Ureter (tissue), 1 donor: ENCODE measurements at places on chromosomes 3 and 15. TPM values are rescaled to one million over a fixed set of nuclear protein-coding genes. Genes with fewer than 3 reads are reported as not detected.

GRCh38 chr3:24259901-24260512 lies 234.6 kb downstream of the THRB start:
- DNase-seq, result no peak

DNA sequence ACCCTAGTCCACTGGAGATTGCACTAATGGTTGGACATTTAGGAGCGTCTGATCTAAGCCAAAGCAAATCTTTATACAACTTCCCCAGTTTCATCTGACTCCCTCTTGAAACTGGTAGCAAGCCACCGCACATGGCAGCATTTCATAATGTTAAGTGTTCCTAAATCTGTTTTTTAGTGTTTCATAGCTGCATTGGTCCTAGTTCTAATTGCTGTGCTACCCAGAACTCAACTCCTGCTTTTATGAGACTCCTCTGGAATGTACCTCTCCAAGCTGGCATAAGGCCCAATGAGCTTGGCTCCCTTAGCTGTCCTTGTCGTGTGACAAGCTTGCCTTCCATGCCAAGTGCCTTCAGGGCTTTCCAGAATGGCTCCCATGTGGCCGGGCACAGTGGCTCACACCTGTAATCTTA lies 65.3 kb upstream of the FLNB start:
- peak; percentile 51 for DNase-seq

DNA sequence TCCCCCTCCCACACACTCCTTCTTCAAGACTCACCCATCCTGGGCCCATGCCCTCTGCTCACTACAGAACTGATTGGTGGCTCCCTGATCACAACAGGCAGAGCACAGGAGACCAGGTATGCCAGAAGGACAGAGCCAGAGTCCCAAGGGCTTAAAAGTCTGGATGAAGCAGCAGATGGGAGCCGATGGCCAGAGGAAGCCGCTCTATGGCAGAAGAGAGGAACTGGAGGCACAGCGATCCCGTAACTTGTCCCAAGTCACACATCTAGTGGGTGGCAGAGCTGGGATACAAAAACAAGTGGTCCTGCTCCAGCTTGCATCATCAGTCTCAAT lies 20.7 kb downstream of the ITGA11 start:
- peak; percentile 33 for DNase-seq

DNA sequence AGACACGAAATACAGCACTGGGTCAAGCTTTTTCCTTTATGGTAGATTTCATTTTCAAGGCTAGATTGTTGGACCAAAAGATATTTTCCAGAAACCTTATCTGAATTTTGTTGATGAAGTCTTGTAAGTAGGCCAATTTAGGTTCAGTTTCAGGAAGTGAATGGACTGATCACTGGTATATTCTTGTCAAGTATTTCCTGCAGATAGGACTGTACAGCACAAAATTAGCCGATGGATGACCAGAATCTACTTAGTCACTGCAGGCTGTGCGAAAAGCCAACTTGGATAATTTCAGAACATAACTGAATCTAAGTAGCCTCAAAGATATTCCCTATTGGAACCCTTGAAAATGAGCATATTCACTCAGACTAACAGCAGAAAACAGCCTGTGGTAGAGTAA lies 206.5 kb downstream of the NR1D2 start:
- no peak for DNase-seq

DNA sequence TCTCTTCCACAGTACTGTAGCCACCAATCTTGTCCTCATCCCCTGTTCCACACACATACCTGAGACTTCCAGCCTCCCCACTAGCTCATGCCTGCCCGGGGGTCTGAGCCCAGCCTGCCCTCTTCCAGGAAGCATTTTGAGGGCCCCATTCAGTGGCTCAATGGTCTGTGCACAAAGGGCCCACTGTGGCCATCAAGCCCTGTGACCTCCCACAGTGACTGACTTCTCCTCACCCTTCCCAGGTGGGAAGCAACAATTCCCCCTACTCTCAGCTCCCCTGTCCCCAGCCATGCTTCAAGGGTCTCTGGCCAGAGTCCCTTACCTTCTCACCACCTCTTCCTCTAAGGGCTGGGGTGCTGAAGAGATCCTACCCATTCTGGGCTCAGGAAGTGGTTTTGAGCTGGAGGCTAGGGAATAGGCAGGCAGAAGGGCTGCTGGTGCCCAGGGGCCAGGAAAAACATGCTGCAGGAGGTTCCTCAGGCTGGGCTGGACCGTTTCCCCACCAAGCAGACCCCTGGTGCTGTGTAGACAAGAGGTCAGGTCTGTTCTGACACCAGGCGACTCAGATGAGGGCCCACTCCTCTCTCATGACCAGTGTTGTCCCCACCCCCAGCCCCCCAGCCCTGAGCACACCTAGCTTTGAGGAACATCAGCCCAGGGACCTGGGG lies 3.0 kb upstream of the KLF15 start:
- DNase-seq, result no peak

GRCh38 chr3:120062474-120062873 lies 31.8 kb downstream of the GSK3B start:
- no peak for DNase-seq

GRCh38 chr3:113947372-113948014 lies at the start of gene ZDHHC23:
Gene ZDHHC23 (plus strand): TSS chr3:113948013. CDS start chr3:113948803, 790 bp downstream.
- DNase-seq, result peak; percentile 63

DNA sequence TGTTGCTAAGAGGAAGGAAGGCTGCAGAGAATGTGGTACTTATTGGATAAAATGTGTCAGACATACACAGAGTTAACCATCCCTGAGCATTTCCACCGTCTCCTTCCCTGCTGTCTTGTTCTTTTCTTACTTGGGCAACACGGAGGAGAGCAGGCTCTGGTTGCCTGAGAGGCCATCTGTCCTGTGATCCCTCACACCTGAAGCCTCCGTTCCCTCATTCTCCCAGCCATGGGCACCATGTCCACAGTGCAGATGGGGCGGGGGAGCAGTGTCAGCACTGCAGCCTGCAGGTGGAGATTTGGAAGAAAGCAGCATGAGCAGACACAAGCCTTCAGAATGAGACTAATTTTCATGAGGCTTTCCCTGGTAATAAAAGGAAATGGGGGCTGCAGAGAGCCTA lies 133.7 kb downstream of the CHCHD6 start:
- peak; percentile 30 for DNase-seq

DNA sequence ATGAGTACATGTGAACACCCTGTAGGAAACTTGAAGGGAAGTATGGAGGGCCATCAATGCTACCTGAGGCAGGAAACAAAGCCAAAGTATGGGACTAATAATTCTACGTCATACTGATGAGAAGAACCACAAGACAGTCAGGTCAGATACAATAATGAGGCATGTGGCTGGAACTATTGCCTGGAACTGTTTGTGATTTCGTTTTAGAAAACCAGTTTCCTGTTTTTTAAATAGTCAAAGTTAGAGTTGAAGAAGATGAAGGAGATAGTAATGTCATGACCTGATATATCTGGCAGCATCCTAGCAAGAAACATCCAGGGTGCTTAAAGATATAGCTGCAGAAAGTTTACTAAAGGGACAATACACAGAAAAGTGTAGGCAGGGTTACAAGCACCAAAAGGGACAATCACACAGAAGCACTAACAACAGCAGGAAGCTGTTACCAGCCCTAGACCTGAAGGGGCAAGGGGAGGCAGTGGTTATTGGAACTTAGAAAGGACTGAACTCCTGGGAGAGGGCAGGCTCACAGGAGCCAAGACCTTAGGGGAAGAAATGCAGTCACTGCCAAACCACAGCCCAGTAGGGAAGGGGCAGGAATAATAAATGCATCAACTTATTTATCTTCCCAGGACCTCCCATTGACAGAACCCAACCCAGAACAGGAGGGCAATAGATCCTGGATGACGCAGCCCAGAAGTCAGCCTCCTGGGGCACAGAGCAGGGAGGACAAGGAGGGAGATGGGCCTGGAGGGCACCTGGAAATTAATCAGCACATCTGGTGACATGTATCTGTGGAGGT lies 302.1 kb upstream of the STT3B start:
- DNase-seq, result no peak

DNA sequence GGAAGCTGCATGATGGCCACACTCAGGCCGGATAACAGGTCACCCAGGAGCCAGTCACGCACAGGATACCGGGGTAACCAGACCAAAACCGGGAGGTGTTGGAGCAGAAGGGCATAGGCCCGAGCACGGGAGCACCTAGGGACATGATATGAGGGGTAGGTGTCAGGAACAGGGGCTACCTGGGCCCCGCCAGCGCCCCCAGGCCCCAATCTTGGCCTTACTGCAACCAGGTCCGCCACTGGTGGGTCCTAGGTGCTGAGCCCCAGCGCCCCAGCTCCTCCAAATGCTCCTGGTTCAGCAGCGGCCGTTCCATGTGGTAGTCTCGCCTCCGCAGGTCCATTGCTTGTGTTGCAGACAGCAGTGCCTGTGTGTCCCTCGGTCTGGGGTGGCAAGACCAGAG lies 2.0 kb downstream of the SLC26A6 start:
- no peak for DNase-seq

PRR20G gene
- not detected for total RNA-seq

DNA sequence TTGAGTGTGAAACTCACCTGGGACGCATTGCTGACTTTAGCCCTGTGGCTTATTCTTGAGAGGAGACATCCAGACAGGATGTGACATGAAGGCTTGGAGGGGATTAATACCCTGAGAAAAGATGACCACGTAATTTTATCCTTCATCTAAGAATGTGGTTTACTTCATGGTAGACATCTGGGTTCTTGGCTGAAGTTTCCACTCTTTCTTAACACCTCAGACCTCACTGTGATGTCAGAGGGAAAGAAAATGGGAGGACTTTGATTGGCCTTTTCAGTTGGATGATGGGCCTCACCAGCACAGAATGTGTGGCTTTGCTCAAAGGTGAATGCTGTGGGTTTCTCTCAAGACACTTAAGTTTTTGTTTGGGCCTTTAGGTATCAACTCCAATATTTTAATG lies 16.5 kb downstream of the GORASP1 start:
- DNase-seq, result peak; percentile 14

- peak; percentile 54 for DNase-seq
Observed at GRCh38 chr3:99638167-99638948, at the start of gene COL8A1. Gene COL8A1 (plus strand): TSS chr3:99638594. CDS start chr3:99790683, 152,089 bp downstream.

- no peak for DNase-seq
Observed at GRCh38 chr15:73987681-73988444, 4.2 kb downstream of the STOML1 start.

GRCh38 chr3:11037241-11037873 lies 44.8 kb downstream of the SLC6A1 start:
- no peak for DNase-seq

DNA sequence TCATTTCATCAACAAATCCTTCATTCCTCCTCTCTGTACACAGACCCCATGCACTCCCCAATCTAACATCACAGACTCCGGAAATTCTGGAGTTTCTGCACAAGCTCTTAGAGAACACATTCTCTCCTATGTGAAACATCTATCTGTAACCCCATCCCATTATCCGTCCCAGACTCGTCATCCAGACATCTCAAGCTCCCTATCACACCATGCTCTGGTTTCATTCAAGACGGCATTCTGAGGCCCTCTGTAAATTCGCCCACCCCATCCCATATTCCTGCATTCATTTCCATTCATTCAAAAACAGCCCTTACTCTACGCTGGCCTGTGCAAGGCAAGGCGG lies 575 bp downstream of the LEO1 start:
- DNase-seq, result no peak

MAGI1 gene
- 45.5 TPM for total RNA-seq

- DNase-seq, result no peak
Observed at GRCh38 chr3:105963161-105963560, 94.3 kb upstream of the CBLB start.

DNA sequence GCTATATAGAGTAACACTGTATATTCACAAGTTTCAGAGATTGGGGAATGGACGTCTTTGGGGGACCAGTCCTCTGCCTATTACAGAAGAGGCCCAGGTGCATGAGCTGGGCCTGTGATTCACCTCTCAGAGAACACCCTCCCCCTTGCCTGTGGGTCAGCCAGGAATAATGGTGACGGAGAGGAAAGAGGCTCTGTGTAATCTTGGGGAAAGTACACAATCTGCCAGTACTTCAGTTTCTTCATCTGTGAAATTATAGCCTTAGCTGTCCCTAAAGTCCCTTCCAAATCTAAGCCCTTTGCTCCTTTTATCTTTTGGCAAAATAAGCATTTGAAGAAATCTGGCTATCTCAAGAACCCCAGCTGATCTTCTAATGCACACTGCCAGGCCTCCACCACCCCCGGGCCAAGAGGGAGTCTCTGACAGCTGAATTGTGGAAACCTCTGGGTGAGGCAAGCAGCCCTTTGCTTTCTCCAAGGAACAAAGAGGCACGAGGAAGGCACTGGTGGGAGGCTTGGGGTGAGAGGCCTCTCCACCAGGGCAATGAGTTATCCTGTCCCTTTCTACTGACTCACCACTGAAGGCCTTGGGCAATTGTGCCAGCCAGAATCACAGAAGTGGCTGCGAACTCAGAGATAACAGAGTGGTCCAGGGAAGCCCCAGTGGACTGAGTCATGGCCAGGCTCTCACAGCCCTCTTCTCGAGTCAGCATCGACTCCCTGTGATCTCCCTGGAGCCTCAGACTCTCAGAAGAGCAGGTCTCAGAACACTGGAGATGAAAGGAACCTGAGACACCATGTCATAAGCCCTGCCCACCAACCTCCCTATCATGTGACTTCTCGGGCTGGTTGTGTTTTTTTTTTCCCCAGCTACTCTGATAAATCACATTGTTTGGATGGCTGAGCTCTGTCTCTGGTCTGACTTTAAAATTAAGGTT lies 31.8 kb downstream of the CCNL1 start:
- DNase-seq, result no peak
